ENCODE measurements at places on chromosomes 11 and 22.

- no peak for DNase-seq
These were observed 209.5 kb upstream of the ANO5 start for GRCh38 chr11:21983431-21983830.

- no peak for DNase-seq
These were observed 105.1 kb downstream of the FANCF start for GRCh38 chr11:22520521-22520920.

GRCh38 chr22:40001800-40002577 is 7.2 kb downstream of the FAM83F start:
- DNase-seq: no peak

DNA sequence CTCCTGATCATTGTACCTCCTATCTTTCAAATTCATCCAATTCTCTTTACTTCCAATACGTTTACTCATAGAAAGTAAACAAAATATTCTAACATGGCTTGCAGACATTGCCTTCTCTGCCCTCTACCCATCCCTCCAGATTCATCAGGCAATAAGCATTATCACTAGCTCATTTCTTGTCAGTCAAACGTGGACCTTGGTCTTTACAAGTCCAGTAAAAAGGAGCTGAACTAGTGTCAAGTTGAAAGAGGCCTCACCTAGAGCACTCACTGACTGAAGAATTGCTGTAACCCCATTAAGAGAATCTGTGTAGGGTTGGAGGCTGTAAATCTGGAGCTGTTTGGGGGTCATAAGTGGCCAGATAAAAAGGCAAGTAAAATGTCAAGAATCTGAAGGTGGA is 435.0 kb upstream of the CCDC179 start:
- DNase-seq: no peak

DNA sequence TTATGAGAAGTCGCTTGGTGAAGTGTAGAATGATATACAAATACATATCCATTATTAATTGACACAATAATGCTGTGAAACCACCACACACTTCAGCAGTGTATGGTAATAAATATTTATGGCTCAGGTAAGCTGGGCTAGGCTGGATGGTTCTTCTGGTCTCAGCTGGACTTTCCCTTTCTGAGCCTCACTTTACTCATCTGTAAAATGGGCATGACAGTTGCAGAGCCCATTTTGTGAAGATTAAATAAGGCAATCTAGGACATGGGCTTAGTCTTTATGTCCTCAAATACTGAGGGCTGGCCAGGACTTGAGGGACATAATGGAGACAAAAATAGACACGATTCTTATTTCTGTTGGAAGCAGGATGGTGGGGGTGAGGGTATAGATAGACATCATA is 196.1 kb downstream of the MIAT start:
- no peak for DNase-seq

All from stimulated activated CD4-positive, alpha-beta T cell treated with anti-CD3 and anti-CD28 coated beads, Interleukin-1b, Interleukin-23, amount 100 ng/mL, for 1 hour (primary cell).